NCI-H524 (cell line): ENCODE measurements at places on chromosomes 1 and 21.
A peak's percentile ranks its signal among the peaks of the same experiment; 100 is the strongest.

DNA sequence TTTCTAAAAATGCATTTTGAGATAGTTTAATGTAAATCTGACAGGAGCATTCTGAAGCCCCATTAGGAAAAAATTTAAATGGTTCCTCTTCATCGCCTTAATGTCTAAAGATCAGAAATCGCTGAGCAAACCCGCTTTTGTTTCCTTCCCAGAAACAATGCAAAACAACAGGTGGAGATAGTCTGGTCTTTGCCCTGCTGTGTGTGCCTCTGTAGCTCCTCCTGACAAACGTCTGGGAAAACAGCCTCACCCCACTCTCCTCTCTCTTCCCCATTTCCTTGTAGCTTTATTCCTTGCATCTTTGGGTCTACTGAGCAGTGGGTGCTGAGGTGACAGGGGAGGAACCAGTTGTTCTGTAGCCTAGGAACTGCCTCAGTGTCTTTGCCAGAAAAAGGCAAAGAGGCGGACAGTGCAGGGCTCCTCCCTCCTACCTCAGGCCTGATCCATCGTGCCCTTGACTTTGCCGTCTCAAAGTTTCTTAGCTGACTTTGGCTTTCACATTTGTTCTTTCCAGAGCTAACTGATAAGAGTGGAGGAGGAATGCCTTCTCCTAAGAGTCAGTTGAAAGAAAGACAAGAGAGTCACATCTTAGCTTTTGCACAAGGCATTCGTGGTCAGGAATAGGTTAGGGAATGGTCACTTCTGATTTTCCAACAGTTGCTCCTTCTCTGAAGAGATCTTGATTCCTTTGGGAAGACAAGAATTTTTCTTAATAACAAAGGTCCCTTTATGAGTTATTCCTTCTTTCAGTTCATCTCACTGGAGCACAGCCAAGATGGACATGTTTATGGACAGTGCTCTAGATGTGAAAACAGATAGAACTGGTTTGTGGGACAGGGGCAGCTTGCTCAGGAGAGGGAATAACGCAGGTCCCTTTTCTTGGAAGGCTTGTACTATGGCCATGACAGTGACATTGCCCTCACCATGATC lies 24.9 kb downstream of the SYT11 start:
- no peak for DNase-seq

DNA sequence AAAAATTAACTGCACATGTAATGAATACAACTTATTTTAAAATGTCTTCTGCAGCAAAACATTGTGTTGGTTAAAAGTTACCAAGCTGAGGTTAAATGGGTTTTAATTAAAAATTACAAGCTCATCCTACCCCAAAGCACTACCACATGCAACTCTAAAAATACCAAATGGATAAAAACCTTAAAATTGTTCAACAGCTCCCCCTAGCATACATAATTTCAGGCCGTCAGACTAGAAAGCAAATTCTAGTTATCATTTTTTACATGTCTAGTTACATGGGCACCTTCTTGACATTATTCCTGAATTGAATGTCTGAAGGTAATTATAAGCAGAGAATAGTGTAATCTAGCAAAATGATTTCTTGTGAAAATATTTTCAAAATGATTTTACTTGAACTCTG lies 176.5 kb downstream of the C1orf21 start:
- DNase-seq: peak; percentile 38

- no peak for DNase-seq
Measured at GRCh38 chr1:2000850-2001249, 2.7 kb downstream of the CFAP74 start.

- peak; percentile 62 for DNase-seq
Measured at GRCh38 chr1:26788836-26789611, 1.3 kb downstream of the PIGV start.

GRCh38 chr21:45695086-45695485 lies 51.6 kb downstream of the PCBP3 start:
- DNase-seq: peak; percentile 23

- no peak for DNase-seq
Measured at GRCh38 chr1:199913318-199913717, 114.2 kb upstream of the NR5A2 start.

GRCh38 chr1:68571454-68572235 lies 74.8 kb upstream of the DEPDC1 start:
- peak; percentile 51 for DNase-seq

- DNase-seq: no peak
Measured at GRCh38 chr1:21590126-21590880, 78.9 kb downstream of the RAP1GAP start.

DNA sequence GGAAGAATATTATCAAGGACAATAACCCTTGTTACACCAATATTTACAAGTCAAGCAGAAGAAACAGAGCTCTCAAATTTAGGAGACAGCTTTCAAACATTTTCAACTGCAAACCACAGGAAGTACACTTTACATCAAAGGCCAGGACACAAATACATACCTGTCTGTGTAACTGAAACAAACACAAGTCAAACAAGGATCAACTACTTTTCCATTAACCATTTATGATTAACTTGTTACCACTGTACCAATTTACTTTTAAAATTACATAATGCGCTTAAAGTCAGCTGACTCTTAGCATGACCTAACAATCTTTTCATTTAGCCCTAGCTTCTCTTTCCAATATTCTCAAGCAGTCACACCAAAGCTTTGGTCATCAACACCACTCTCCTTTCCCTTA lies 43.5 kb downstream of the TRIM33 start:
- DNase-seq: no peak

DNA sequence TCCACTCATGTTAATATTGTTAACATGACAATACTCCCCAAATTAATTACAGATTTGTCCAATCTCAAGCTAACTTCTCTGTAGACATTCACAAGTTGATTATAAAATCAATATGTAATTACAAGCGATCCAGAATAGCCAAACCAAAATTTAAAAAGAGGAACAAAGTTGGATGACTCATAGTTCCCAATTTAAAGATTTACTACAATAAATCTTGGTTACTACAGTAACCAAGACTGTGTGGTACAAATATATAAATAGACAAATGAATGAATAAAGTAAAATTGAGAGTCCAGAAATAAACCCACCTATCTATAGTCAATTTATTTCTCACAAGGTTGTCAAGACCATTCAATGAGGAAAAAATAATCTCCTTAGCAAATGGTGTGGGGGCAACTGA lies 7.1 kb upstream of the KRTAP10-4 start:
- no peak for DNase-seq

GRCh38 chr1:154698320-154699096 lies 90.5 kb upstream of the ADAR start:
- no peak for DNase-seq

- DNase-seq: no peak
Measured at GRCh38 chr1:160826546-160826945, 30.6 kb downstream of the LY9 start.

DNA sequence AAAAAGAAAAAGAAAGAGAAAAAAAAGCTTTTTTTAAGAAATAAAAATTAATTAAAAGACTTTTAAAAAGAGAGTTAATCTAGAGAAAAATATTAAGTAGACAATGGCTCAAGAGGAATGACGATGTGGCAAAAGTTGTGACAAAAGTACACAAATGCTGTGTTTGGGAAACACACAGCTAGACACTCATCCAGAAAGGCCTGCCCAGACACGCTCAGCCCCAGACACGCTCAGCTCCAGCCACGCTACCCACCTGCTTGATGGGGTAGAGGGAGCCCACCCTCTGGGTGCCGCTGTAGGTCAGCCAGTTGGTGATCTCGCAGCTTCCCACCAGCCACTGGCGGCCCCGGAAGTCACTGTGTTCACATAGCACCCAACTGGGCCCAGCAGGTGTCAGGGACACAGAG lies 10.2 kb downstream of the CD52 start:
- DNase-seq: peak; percentile 59

DNA sequence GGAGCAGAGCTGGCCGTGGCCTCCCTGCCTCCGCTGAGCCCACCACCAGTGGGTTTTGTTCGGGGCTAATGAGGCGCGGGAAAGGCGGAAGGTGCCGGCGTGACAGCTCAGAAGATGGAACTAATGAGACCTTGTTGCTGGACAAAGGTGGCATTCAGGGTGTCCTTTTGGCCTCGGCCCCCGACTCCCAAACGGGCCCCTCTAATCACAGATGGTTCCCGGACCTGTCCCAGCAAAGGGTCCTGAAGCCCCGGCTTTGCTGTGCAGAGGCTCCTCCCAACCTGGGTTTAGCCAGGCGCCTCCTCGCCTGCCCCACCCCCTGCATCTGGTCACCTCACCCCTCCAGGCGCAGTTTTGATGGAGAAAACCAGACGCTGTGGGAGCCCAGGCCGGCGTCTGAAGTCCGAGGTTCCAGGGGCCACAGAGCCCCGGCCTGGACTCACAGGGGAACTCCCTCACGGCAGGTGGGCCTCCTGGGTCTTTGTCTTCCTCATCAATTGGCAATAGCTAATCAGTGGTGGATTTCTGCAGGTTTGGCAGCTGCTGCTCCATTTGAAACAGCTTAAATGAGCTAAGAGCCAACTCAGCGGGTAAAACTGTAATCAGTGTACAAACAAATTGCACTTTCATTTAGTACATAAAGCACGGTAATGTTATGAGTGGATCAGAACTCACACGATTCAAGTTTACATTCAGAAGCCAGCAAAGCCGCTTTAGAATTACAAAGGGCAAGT lies 44.3 kb upstream of the ADARB1 start:
- peak; percentile 70 for DNase-seq

DNA sequence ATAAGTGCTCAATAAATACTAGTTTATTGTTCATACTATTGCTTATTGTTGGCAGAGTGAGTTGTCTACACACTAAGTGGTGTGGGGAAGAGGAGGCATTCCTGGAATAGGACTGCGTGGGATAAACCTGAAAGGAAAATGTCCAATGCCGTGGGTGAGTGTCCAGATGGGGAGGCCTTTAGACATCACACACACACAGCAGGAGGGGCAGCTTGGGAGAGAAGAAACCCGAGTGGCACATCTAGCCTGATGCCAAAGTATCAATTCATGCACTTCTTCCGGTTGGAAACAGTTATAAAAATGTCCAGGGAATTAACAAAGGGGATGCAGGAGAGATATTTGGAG lies 27.3 kb downstream of the CCN1 start:
- DNase-seq: no peak

DNA sequence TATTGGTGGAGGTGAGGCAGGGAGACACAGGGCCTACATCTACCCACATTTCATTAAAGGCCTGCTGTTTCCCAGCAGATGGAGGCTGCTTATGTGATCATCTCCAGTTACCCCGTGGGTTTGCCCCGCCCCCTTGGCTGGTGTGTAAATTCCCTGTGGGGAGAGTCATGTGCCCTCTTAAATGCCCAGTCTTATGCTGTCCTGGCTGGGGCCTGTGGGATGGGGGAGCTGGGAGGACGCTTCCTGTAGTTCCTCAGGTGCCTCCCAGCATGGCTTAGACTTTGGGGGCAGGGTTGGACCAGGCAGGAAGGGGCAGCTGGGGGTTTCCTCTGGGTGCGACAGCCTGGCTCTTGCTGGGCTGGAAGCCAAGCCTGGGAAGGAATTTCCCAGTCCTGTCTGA lies 15.5 kb upstream of the CITED4 start:
- peak; percentile 95 for DNase-seq

GRCh38 chr1:219555031-219555692 lies 57.7 kb downstream of the ZC3H11B start:
- no peak for DNase-seq

DNA sequence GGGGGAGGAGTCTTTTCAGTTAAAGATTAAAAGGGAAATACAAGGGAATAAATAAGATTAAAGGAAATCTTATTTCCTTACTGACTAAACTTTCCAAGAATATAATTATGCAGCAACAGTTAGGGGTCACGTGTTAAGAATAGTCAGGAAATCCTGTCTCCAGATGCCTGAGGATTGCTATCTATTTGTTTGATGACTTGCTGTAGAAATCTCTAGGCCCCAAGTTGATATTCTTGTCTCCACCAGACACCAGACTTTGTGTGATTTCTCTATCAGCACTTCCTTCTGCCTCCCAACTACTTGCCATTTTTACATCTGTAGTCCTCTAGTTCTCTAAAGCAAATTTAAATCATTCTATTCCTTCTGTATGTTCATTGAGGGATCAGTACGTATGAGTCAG lies 77.5 kb downstream of the RPAP2 start:
- no peak for DNase-seq

DNA sequence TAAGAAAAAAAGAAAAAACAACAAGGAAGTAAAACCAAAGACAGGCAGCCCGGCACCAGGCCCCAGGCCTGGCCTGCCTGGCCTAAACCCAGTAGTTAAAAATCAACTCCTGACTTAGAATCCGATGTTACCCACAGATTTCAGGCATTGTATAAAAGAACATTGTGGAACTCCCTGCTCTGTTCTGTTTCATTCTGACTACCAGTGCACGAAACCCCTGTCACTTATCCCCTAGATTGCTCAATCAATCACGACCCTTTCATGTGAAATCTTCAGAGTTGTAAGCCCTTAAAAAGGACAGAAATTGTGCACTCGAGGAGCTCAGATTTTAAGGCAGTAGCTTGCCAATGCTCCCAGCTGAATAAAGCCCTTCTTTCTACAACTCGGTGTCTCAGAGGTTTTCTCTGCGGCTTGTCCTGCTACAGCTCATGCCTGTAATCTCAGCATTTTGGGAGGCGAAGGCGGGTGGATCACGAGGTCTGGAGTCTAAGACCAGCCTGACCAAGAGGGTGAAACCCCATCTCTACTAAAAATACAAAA lies 15.6 kb upstream of the MYOCOS start:
- DNase-seq: no peak

GRCh38 chr1:31592132-31592531 lies 15.8 kb downstream of the TINAGL1 start:
- DNase-seq: no peak

DNA sequence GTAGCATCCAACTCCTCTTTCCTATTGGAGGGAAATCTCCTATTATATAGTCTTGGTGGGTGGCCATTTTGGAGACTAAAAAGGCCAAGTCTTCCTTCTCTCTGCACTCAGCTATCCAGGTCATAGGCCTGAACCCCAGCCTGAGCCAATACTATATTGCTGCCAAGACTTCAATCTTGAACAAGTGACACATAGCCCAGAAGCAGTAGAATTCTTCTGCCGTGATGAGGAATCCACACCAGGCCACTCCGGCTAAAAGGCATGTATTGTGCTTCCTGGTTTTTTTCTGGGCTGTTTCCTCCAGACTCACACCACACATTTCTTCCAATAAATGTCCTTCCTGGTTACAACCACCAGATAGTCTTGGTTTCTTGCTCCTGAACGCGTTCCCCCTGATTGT lies 43.0 kb downstream of the ATF3 start:
- DNase-seq: no peak

DNA sequence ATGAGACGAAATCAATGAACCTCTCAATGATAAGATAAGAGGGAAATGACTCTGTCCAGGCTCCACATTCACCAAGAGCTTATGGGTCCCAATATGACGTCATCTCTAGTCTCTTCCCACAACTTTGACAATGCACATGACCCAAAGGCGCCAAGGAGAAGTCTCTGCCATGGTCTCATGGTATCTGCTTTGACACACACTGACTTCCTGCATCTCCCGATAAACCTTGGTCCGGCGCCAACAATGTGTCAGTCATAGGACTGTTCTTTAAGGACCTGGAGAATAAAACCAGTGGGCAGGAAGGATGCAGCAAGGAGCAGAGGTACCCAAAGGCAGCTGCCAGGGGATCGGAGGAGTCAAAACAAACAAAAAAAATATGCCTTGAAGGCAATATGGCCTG lies 46.9 kb upstream of the TMEM51 start:
- DNase-seq: no peak
